NCI-H460 (cell line): ENCODE measurements at places on chromosomes 6 and 20.

DNA sequence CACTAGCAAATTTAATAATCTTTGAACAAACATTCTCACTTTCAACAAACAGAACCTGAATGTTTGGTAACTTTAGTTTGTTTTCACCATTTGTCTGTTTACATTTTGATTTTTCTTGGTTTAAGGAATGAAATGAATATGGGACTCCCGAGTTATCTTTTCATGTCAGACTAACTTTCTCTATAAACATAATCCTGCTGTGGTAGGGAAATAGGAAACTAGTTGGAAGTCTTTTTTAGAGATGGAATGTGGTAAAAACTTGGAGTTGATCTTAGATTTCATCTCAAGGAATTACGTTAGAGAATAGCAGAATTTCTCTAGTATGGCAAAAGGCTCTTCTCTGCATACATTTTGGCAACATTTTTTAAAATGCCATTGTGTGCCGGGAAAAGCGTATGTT is 206.5 kb downstream of the CDKAL1 start:
- no peak for DNase-seq

DNA sequence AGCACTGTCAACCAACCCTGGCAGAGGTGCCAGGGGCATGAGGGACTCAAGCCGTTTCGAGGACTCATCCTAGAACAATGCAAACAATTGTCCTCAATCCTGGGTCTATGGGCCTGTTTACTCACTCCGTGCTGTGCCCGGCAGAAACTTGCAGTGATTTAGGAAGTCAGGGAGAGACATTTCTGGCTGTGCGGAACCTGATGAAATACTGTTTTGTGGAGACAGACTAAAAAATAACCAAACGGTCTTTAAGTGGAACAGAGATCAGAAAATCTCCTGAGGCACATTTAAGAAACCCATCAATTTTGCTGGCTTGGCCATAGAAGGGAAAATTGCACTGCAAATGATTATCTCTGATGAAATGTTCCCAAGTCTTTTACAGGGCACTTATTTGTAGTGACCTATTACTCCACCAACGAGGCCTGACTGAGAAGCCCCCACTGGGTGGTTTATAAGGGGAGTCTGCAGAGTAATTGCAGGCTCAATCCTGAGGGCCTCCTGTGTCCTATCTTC is 79.8 kb upstream of the KCNK16 start:
- DNase-seq: no peak

GRCh38 chr20:17849901-17850683 is 118.5 kb downstream of the SNX5 start:
- peak; percentile 12 for DNase-seq

DNA sequence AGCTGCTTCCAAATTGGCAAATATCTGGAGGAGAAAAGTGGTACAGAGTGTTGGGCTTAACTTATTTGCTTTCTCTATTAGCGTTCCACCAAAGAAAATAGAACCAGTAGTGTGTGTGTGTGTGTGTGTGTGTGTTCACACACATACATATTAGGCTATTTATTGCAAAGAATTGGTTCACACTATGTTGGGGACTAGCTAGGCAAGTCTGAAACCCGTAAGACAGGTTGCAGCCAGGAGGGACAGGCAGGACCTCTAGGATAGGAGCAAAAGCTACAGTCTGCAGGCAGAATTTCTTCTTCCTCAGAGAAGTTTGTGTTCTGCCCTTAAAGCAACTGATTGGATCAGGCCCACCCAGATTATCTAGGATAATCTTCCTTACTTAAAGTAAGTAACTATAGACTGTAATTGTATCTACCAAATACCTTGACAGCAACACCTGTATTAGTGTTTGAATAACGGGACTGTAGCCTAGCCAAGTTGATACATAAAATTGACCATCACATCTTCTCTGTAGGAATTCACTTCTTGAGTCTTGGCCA is 12.8 kb downstream of the KCTD20 start:
- no peak for DNase-seq

DNA sequence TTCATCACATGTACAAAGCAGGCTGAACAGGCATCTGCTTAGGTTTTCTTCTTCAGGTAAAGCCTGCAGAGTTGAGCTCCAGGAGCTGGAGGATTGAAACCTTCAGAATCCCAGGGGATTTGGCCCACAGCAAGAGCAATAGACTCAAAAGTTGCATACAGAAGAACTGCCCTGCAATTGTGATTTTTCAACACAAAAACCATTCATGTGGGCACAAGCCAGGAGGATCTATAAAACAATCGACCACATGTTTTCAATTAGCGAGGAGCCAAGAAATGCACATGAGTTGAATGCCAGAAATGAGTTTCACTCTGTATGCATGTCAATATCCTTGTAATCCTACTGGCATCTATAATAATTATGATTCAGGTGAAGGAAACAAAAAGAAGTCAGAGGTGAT is 576.4 kb downstream of the HDGFL1 start:
- DNase-seq: no peak

- DNase-seq: no peak
Observed at GRCh38 chr6:142333431-142333830, 31.6 kb downstream of the ADGRG6 start.

DNA sequence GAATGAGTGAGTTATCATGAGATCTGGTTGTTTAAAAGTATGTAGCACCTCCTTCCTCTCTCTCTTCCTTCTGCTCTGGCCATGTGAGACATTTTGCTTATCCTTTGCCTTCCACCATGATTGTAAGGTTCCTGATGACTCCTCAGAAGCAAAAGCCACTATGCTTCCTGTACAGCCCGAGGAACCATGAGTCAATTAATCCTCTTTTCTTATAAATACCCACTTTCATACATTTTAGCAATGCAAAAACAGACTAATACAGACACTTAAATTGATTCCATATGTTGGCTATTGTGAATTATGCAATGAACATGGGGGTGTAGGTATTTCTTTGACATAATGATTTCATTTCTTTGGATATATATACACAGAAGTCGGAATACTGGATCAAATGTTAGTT is 792.8 kb upstream of the EYS start:
- no peak for DNase-seq

GRCh38 chr6:166760288-166760687 is 133.2 kb upstream of the RPS6KA2 start:
- DNase-seq: no peak
